Skeletal muscle cell (primary cell): ENCODE measurements at places on chromosomes 6 and 20.

DNA sequence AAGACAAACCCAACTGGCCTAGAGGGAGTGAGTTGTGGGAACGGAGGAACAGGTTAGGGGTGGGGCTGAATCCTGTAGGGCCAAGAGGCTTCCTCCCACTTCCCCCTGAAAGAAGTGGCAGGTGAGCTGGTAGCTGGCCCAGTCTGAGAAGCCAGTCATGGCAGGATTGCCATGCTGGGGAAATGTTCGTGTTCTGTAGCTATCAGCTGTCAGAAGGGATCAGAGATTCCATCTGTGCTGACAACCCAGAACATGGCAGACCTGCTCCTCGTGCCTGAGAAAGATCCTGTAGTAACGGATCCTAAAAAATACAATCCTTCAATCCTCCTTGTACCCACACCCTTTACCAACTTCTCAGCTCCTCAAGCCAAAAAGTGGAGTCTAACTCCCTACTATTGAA is 43.0 kb downstream of the BANF2 start:
- no peak for DNase-seq

- DNase-seq = peak; percentile 97
These were observed 76.0 kb upstream of the CD93 start for GRCh38 chr20:23161968-23162696.

- DNase-seq = no peak
These were observed 52.5 kb downstream of the ATG5 start for GRCh38 chr6:106273087-106273486.

- DNase-seq = no peak
These were observed 2.4 kb downstream of the MYO6 start for GRCh38 chr6:75751443-75751842.

- DNase-seq = no peak
These were observed 11.2 kb downstream of the SDCBP2 start for GRCh38 chr20:1317545-1318255.

- peak; percentile 27 for DNase-seq
These were observed 1.6 kb downstream of the SLC17A9 start for GRCh38 chr20:62953839-62954703.

DNA sequence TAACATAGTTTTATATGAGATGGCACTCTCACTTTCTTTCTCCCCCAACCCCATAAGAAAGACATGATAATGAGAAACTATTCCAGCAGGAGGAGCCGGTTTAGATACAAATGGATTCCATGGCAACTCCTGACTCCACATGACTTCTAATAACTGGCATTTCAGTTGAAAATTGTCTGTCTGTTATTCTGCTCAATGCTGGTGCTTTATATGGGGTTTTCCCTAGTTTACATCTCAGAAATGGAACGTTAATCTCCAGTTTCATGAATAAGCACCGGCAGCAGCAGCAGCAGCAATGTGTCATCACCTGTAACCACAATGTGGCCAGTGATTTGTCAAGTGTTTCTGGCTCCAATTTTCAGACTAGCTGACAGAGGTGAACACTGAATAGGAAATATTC is 8.0 kb upstream of the SIM1 start:
- DNase-seq = no peak

DNA sequence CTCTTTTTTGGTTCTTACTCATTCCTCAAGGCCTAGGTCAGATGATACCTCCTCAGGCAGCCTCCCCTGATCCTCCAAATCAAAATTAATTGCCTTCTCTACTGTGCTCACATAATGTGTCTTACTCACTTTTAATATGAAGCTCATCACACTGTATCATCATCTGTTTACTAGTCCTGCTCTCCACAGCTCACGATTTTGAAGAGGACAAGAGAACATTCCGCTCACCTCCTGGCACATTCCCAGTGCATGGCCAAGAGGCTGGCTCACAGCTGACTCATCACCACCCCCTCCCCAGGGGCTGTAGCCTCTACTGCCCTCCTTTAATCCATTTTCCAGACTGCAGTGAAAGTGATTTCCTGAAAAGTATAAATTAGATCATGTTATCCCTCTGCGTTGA is 133.1 kb downstream of the ALDH8A1 start:
- DNase-seq = peak; percentile 92
